ENCODE measurements at places on chromosomes 7 and 10.
A peak's percentile ranks its signal among the peaks of the same experiment; 100 is the strongest.

DNA sequence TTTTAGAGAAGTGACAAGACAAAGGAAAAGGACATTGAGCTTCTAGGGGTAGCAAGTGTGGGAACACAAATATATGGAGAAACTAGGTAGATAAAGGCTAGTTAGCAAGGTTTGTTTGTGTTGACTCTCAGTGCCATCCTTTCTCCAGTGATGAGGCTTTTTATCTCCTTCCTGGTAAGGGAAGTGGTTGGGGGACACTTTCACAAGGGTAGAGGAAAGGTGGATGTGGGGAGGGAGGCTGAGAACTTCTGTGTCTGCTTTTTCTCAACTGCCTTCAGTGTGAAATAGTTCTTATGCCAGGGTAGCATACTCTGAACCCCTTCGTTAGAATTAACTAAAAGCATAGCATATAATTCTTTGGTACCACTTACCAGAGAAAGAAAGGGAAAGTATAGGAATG lies 93.0 kb upstream of the STRIP2 start:
- no peak for DNase-seq

DNA sequence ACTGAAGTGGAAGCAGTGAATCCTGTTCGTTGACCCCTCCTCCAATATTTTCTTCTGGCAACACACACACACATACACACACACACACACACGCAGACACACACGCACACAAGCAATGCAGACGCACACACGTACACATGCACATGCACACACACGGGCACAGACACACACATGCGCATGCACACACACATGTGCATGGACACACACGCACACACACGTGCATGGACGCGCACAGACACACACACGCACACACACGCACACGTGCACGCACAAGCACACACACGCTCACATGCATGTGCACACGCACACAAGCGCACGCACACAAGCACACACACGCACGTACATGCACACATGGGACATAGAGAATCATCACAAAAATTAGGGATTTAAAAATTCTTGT lies 488.2 kb upstream of the TPK1 start:
- DNase-seq, result no peak

- no peak for DNase-seq
These were observed 321.8 kb downstream of the GPR37 start for GRCh38 chr7:124443762-124444161.

GRCh38 chr10:76034353-76035205 lies 603.2 kb downstream of the LRMDA start:
- no peak for DNase-seq

- DNase-seq, result no peak
These were observed 60.3 kb downstream of the CNTNAP2 start for GRCh38 chr7:146176860-146177259.

DNA sequence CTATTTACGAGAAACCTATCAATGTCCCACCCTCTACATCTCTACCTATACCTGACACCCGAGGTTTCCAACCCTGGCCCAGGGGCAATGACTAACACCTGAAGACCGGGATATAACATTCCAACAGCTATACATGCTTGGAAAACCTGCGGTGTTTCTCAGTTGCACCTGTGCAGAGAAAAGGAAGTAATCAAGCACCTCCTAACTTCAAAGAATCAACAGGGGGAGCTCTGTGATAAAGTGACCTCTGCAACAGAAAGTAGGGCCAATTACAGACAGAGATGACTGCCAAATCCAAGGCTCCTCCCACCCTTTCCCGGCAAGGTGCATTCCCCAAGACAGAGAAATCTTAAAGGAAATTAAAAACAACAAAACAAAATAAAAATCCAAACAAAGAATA lies 41.3 kb downstream of the CCDC6 start:
- DNase-seq, result peak; percentile 47

DNA sequence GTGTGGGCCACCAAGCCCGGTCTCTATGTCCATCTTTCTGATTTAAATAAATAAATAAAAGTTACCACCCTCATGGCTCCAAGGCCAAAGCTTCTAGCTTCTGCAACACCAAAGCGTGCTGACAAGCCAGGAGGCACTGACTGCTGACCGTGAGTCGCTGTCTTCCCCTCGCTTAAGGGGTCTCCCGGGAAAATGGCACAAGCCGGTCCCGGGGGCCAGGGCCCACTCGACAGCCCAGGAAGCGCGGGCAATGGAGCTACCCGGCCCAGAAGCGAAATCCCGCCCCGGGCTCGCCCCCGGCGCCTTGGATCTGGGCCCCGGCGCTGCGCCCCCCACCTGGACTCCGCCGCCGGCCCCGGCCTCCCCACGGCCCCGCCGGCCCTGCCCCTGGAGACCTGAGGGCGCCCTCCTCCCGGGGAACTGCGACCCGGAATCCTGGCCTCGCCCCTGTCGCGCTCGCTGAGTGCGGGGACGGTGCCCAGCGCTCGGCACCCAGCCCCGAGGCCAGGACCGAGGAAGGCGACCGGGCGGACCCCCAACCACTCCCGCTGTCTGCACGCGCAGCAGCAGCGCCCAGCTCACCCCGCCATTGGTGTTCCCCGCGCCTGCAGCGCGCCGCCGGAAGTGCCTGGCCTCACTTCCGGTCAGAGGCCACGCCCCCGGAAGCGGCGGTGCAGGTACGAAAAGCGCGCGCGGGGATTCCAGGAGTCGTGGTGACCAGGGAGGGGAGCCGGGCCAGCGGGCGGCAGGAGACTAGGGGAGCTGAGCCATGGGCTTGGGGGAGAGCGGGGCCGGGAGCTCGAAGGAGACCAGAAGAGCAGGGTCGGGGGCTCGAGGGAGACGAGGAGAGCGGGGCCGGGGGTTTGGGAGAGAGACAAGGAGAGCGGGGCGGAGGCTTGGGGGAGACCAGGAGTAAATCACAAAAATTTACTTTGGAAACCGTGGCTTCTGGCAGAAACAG lies at the start of the genes MRM2 and NUDT1:
Gene MRM2 (minus strand): TSS at position 626 of the 961 bp plus-strand sequence. CDS start 36 bp downstream, at position 590.
Gene NUDT1 (plus strand): TSS at position 647 of the 961 bp plus-strand sequence. CDS start 2,349 bp downstream, outside the sequence.
- peak; percentile 72 for DNase-seq

- DNase-seq, result no peak
These were observed 1.4 kb downstream of the PARD3 start for GRCh38 chr10:34813626-34814222.

DNA sequence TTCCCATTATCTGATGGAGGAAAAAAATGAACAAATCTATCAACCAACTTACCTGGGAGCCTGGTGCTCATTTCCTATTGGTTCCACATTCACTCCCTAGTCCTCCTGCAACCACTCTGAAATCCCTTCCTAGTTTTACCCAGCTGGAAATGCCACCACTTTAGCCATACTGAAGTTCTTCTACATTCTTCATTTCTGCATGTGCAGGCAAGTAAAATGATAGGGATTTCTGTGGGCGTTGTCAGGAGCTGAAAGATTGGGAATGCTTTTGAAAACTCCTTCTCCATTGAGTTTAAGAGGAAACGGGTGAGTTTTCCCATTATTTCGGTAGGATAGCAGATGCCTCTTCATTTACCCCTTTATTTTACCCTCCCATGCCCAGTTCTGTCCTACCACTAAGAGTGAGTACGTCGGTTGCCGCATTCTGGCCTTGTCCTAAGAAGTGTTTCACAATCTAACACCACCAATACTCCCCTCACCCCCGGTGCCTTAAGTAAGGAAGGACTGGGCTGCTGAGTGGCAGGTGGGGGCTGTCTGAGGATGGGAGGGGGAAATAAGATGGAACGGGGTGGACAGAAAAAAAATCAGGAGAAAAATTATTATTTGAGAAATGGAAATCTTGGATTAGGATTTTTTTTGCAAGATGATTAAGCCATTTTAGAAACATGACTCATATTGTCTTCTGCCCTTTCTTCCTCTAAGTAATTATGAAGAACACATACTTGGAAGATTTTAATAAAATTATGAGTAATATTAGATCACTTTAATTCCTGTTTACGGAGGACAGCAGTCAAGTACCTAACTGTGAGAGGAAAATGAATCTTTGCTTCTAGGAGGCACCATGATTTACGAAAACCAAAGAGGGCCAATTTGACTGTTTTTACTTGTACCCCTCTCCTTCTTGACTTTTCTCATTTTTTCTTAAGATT lies 13.2 kb upstream of the TAS2R60 start:
- DNase-seq, result no peak

DNA sequence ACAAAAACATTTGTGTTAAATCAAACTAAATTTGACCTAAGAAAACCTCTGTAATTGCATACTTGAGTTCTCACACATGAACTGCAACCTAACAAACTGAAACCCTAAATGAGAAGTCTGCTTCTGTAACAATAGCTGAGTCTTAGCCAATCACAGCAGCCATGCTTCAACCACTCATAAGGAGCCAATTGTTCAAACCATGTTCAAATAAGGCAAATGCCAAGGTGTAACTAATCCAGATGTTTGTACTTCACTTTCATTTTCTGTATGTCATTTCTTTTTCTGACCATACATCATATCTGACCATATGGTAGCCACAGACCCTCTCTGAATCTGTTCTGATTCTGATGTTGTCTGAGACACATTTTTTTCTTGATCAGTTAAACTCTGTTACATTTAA lies 47.5 kb upstream of the ANTXRL start:
- DNase-seq, result no peak

DNA sequence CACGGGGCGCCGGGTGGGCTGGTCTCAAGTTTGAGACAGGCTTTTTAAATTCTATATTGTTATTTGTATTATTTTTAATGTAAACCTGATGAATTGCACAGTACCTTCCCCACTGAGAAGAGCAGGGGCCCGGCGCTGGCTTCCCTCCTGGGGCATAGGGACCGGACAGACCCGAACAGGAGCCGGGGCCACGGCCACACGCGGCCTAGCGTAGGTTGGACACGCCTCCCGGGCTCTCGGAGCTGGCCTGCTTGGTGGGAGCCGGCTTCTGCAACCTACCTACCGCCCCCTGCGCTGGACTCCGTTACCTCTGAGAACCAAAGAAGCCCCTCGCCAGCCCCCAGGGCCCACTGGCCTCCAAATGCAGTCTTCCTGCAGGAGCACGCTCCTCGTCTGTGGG lies 19.8 kb upstream of the LANCL2 start:
- no peak for DNase-seq

- DNase-seq, result no peak
These were observed 251.2 kb downstream of the POU6F2 start for GRCh38 chr7:39228946-39229345.

DNA sequence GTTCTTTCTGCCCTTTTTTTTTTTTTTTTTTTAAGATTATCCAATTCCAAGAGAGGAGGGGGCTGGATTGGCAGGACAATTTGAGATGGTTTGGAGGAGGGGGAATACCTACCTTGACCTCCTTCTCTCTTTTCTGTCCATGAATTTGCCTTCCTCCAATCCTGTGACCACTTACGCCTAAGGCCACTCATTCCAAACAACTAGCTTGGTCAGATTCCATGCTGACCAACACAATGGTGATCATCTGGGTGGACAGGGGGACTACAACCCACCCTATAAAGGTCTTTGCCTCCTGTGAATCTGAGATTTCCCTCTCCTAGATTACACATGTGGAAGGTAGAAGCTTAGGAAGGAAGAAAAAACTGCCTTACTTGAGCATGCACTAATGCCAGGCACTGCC lies 2.3 kb upstream of the LDB1 start:
- DNase-seq, result no peak

DNA sequence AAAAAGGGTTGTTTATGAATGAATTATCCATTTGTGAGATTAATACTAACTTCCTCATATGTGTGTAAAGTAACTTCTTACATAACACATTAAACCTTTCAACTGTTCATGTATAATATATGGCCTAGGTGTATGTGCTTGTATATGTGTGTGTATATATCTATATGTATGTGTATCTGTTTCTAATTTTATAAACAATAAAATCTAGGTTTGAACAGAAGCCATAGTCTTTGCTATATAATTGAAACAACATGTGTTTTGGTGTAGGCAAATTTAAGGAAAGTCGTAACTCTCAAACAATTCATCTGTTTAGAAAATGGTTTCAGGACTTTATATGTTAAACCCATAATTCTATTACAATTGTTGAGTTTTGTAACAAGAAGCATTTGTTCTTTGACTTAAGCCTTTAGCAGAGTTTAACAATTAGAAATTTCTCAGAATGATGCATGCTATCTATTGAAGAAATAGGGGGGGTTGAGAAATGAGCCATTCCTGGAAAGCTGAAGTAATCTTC lies 103.3 kb downstream of the BBS9 start:
- DNase-seq, result no peak

- DNase-seq, result no peak
These were observed 142.9 kb upstream of the AHR start for GRCh38 chr7:17155529-17155928.

- DNase-seq, result peak; percentile 66
These were observed 1.6 kb upstream of the IDI1 start for GRCh38 chr10:1050554-1050953.

GRCh38 chr10:104894681-104895080 lies 253.6 kb downstream of the SORCS3 start:
- DNase-seq, result no peak

GRCh38 chr10:113199459-113199858 lies 249.4 kb downstream of the TCF7L2 start:
- no peak for DNase-seq

DNA sequence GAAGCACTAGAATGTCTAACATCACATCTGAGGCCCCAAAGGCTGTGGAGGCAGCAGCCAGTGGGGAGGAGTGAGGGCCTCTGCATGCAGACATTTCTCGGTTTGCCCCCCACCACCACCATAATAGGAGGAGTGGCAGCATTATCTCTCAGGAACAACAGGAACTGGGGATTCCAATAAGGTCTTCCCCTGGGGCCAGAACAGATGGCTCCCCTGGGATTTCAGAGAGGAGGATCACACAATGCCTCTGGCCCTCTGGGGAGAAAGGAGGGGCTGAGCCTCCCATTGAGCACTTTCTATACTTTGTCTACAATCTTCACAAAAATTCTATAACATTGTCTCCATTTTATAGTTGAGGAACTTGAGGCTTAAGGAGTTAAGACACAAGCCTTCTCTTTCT lies 61.1 kb downstream of the GRID1 start:
- no peak for DNase-seq

- DNase-seq, result no peak
These were observed 95.3 kb downstream of the KAT6B start for GRCh38 chr10:74921744-74922143.

DNA sequence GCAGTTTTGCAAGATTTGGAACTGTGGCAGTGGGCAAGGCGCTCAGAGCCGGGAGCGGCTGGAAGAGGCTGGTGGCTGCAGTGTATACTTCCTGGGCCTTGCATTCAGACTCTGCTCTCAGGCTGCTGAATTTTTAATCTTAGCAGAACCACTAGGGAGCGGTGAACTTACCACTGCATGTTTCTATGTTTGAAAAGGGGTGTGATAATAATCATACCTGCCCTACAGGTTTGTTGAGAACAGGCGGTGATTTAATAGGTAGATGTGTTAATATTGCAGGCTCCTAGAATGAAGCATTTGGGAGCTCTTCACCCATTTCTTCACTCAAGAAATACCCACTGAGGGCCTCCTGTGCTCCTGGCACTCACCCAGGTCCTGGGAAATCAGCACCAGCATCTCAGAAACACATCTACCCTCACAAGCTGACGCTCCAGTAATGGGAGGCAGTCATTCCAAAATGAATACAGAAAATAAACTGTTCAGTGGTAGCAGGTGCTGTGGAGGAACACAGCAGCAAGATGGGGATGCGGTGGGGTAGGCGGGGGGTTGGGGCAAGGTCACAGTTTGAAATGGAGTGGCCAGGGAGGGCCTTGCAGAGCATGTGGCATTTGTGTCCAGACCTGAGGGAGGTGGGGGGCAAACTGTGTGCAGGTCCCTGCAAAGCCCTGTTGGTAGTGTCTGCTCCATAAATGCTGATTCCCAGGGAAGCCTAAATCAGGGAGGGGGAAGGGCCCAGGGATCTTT lies 41.0 kb downstream of the VWA2 start:
- DNase-seq, result no peak
